ENCODE measurements at places on chromosomes 13 and 19.

DNA sequence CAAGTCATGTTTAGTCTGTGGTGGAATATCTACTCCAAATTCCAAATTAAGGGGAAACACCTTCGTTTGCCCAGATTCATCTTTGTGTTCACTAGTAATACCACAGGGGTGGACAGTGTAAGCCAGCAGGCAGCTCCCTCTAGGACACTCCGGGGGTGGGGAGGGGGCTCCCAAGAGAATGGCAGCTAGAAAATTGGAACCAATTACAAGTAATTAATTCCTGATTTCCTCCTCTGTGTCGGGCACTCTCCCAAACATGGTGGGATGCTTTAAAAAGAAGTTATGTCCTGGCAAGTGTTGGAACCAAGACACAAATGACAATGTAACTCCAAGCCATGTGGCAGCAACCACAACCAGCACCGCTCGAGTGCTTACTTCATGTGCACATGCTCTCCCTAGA, 5.9 kb downstream of the COL4A1 start:
- DNase-seq = no peak

DNA sequence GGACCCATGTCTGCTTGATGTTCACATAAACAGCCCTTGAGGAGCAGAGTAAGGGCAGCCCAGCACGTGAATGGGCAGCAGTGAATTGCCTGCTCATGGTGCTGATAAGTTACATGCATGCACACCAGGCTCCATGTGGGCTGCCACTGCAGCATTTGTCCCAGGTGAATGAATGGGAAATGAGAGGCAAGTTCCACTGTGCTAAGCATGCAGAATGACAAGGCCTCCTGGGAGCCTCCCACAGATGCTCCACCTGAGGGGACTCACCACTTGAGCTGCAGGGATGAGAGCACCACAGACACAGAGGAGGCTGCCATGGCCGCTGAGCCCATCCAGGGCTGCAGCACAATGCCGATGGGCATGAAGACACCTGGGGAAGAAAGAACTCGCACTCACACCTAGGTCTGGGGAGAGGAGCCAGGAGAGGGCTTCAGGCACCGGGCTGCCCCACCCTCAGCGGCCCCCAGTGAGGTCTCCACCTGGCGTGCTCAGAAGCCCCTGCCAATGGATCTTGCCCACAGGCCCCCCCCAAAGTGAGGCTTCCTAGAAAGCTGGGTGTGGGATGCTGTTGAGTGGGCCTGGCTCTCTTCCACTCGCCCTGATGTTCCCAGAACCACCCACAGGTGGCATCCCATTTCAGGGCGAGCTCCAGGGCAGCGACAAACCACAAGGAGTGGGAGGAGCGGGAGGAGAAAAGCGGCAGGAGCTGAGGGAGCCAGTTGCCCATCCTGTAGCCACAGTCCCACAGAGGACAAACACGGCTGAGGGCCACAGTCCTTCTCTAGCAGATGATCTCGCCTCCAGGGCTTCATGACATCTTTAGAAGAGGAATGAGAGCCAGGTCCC, 73.8 kb downstream of the CCDC70 start:
- DNase-seq = no peak

DNA sequence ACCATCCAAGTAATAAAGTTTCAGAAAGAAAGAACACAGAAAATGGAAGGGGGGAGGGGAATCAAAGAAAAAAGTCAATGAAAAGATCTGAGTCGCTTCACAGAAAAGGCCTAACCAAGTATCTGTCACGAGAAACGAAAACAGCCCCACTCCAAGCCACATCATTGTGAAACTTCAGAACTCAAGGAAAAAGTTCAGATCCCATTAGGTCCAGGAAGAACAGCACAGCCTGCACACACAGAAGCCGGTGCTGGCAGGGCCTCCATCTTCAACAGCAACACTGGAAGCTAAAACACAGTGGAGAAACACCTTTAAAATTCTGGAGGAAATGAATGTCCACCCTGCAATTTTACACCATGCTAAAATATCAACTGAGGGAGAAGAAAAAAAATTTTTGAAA, 8.0 kb downstream of the STK24 start:
- no peak for DNase-seq

- no peak for DNase-seq
Observed at GRCh38 chr13:38180126-38180525, 169.5 kb upstream of the UFM1 start.

GRCh38 chr19:22327321-22327720, 41.1 kb downstream of the ZNF729 start:
- no peak for DNase-seq

- no peak for DNase-seq
Observed at GRCh38 chr13:45232591-45232990, 31.7 kb upstream of the KCTD4 start.

GRCh38 chr13:58706421-58706820, 1074.9 kb downstream of the PCDH17 start:
- no peak for DNase-seq

- DNase-seq = no peak
Observed at GRCh38 chr19:33329736-33330135, 27.4 kb upstream of the CEBPA start.
